Amniotic stem cell (primary cell): ENCODE measurements at places on chromosomes 12 and 14.

GRCh38 chr12:49314811-49315210 is 8.2 kb upstream of the TROAP start:
- DNase-seq = no peak

- no peak for DNase-seq
These were observed 8.1 kb downstream of the DAO start for GRCh38 chr12:108888031-108888430.

DNA sequence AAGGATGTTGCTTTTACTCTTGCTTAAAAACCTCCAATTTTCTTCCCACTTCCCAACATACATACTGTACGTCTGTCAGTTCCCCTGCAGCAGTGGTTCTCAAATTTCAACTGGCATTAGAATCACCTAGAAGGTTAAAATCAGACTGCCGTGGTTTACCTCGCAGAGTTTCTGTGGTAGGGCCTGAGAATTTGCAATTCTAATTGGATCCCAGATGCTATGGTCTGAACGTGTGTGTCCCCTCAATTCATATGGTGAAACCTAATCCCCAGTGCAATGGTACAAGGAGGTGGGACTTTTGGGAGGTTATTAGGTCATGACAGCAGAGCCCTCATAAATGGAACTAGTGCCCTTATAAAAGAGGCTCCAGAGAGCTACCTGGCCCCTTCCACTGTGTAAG is 226.9 kb downstream of the CRADD start:
- DNase-seq = no peak

DNA sequence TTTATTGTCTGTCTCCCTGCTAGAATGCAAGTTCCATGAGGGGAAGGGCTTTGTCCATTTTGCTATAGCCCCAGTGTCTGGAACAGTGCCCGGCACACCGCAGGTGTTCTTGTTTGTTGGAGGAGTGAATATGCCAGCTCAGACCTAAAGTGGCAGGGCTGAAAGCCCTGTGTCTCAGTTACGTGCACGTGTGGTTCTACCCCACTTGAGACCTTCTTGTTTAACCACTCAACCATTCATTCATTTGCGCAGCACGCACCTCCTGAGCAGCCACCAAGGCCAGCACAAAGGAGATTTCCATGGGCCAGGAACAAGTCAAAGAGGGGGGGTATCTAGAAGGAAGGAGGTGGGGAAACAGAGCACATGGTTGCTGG is 338.0 kb upstream of the FKBP4 start:
- no peak for DNase-seq

GRCh38 chr12:123011701-123012100 is 31.2 kb downstream of the ARL6IP4 start:
- no peak for DNase-seq
